ENCODE measurements at places on chromosomes 4 and X.

DNA sequence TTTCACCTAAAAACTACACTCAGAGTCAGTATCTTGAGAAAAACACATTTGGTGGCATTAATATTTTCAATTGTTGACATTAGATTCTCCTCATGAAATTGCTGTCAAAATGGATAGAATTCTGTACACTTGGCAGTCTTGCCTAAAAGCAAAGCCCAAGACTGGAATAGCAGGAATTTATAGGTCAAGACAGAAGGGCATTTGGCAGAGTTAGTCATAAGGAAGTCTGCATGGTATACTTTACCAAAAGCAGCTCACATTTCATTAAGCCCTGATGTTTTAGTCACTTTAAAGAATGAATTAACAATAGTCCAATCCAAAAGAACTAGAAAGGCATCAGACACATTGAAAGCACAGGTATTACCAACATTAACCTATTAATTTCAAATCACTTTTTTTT is 7.1 kb downstream of the CCDC160 start:
- DNase-seq = no peak

DNA sequence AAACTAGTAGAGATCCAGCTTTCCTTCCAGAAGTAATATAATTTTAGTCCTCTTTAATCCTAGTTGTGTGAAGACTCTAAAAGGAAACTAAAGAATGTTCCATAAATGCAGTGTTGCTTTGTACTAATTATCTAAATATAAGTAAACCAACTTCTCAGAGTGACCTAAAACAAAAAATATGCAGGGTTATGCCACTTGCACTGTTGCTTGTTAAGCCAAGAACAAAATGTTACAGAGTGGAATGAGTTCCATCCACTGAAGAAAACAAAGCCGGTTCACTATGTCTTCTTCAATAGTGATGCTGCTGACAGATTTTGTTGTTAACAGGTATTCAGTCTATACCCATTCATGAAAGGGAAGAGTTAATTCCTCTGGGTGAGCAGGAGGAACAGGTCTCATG is 252.0 kb upstream of the DIAPH2 start:
- DNase-seq = no peak

GRCh38 chr4:111208970-111209369 is 586.1 kb upstream of the PITX2 start:
- no peak for DNase-seq

GRCh38 chr4:70651864-70652506 is 14.3 kb downstream of the JCHAIN start:
- no peak for DNase-seq

DNA sequence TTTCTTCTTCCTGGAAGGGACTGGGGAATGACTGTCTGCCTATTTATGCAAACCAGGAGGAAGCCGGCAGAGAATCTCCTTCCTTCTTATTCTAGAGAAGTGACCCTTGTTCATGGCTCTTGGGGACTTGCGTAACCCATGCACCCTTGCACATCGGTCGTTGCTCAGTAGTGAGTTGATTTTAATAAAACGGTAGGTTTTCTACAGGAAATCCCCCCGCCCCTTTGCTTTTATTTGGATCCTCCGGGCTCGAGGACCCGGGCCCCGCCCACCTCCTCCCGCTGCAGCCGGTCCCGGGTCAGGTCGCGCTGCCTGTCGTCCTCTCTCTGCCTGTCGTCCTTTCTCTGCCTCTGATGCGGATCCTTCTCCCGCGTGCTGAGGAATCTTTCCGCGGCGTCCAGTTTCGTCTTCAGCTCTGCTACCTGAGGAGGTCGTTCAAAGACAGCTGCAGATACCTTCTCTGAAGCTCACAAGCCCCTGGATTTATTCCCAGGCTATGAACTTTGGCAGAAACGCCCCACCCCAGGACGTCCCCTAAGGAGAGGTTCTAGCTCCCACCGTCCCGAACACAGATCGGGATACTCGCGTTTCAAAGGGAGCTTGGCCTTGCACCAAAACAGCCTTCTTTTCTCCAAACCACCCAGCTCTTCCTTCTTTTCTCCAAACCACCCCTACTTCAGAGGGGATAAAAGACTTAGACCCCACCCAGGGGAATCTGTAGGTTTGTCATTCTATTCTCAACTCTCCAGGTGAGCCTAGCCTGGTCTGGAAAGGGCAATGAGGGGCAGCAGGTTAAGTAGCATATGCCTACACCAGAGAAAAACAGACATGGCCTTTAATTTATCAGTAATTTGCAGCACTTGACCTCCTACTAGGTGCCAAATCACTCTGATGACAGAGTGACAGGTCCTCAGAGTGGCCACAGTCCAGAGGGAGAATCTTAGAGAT is 7.0 kb downstream of the TNIP3 start:
- no peak for DNase-seq
